ENCODE measurements at places on chromosomes 3 and 15.

- peak; percentile 85 for DNase-seq
Observed at GRCh38 chr3:32177702-32178198, 60.7 kb upstream of the CMTM8 start.

DNA sequence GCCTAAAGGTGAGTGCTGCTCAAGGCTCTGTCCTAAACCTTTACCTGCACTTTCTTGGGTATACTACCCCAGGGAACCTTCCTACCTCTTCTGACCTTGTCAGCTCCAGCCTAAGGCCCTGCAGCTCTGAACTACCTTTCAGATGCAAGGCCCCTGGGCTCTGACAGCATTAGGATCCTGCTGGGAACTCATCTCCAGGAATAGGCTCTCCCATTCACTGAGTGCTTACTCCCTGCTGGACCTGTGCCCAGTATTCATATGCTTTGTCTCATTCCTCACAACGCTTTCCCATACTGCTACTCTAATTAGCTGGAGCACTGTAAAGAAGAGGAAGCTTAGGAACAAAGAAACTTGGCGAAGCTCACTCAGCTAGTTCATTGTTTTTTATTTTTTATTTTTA lies 53.8 kb upstream of the RAB6B start:
- peak; percentile 20 for DNase-seq

GRCh38 chr3:21790466-21790865 lies 39.5 kb upstream of the ZNF385D start:
- DNase-seq, result no peak

DNA sequence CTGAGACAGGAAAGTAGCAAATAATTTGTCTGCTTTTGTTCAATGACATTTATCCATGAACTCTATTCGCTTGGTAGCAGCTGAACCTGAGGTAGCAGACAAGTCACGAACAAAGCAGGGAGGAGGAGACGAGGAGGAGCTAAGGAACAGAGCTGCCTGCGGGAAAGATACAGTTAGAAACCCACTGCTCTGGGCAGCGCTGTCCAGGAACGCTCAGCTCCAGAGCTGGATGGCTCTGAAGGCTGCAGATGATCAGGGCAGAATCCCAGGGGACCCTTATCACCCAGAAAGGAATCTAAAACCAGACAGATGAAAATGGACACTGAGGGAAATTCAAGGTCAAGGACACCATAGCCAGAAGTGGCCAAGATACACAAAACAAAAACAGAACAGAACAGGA lies 257.8 kb downstream of the CD47 start:
- no peak for DNase-seq

GRCh38 chr15:93866948-93867347 lies 364.4 kb upstream of the MCTP2 start:
- DNase-seq, result no peak

- no peak for DNase-seq
Observed at GRCh38 chr3:40546816-40547215, 22.1 kb downstream of the ZNF621 start.

DNA sequence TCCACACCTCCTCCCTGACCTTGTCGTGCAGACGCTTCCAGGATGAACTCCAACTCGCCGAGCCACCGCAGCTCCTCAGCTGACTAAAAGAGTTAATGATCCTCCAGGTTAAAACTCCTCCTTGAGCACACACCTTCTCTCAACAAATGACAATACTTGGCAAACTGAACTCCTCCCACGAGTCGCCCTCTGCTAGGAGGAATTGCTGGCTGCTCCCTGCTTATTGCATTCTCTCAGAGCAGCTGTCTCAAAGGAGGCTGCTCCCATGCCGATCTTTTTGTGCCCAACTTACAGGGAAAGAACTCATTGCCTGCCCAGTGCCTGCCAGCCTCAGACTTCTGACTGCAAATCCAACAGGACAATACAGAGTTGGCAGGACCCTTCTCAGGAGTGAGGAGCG lies at the start of gene ATP13A4:
TSS of gene ATP13A4 (minus strand) at position 85 of the 400 bp plus-strand sequence. CDS start 96 bp downstream, outside the sequence.
- DNase-seq, result peak; percentile 4

DNA sequence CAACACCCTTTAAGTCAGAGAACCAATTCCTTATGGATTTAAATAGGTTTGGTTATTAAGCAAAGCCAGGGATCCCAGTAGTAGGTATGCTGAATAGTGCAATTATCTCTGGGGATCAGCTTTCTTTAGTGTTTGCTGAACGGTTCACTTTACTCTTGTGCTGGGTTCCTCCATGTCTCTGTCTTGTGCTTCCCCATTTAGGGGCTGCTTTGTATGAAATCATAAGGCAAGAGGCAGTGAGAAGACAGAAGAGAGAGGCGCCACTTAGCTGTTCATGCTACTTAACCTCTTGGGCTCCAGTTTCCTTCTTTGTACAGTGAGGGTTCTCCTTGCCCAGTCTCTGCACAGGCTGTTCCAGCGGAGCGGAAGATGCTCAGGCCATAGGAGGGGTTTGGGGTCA lies 3.5 kb downstream of the ST6GAL1 start:
- no peak for DNase-seq

DNA sequence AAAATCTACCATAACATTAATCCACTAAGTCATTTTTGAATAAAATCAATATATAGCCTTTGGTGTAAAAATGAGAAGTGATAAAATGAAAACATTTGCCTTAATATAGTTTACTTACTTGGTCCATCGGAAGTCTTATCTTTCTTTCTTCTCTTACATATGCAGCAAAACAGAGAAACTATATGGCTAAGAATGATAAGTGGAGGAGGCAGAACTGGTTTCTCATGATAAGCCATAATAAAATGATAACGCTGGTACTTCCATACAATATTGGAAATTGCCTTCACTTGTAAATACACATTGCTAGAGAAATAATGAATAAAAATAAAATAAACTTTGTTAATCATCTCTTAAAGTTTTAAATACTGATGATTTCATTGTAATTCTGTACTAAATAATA lies 47.8 kb upstream of the USP50 start:
- no peak for DNase-seq

GRCh38 chr3:111801693-111802092 lies 57.4 kb upstream of the PHLDB2 start:
- DNase-seq, result no peak

DNA sequence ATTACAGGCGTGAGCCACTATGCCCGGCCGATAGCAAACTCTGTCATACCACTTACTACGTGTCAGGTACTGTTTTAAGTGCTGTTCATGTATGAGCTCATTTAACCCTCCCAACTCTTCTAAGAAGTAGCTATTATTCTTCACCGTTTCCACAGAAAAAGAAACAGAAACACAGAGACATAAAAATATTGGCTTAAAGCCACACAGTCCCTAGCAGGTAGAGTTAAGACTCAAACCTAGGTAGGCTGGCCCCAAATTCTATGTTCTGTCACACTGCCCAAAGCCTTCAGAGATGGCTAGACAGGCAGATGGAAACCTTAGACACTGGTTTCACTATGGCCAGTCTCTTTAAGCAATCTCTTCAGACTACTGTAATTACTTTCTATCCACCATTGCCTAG lies 149.8 kb upstream of the KCNMB2 start:
- DNase-seq, result no peak

DNA sequence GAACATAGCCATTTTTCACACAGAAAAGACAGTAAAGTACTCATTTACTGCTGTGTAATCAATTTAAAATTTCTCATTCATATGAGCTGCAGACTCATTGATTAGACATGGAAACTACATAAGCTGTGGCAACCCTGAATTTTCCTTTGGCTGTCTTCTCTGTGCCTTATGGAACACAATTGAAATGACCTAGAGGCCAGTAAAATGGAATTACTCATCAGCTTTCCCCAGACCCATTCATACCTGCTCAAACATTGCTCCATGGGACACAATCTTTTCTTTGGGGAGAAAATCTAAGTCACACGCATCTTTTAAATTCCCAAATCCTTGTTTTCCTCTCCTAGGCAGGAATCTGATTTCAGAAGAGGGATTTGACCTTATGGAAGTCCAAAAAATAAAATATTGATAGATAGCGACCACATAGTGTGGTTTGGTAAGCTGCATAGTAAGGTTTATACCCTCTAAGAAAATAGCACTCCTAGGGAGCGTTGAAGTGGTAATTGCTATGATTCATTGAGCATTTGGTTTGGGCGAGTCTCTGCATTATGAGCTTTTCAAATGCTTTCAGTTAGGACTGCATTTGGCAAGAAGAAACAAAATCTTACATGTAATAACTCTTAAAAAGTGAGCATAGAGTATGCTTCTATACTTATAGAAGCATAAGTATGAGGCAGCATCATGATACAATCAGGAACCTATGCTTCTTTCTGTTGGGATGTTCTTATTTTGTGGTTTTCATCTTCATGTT lies 243.4 kb upstream of the GADL1 start:
- DNase-seq, result no peak

GRCh38 chr15:70323111-70323851 lies 225.6 kb upstream of the TLE3 start:
- no peak for DNase-seq

DNA sequence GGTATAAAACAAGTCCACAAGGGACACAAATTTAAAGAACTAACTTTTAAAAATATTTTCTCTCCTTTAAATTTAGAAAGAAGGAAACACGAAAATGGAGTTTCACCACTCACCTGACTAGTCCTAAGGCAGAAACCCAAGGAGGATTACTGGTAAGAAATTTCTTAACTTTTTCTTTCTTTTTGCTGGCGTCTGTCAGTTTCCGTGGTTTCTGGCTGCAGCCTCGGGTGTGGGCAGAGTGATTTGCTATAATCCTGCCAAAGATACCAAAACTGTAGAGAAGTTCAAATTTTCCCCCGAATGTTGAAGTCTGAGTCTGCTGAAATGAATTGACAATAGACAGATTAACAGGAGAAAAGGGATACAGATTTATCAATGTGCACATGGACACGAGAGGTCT lies 843.6 kb upstream of the ALCAM start:
- no peak for DNase-seq

- no peak for DNase-seq
Observed at GRCh38 chr3:111907151-111907550, 48.1 kb downstream of the PHLDB2 start.

DNA sequence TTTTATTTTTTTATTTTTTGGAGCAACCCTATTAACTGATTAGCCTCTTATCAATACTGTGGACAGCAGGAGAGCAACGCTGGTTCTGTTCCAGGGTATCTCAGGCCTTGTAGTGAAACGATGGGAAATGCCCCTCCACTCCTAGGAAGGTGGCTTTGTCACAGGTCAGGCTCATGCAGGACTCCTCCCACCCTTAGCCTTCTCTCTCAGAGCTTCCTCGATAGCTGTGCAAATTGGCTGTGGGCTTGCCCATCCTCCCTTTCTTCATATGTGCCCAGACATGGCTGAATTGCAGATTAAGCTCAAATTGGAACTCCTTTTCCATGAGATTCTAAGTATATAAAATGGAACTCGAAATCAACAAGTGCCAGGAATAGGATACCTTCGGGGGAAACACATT lies 38.5 kb downstream of the TMEM41A start:
- no peak for DNase-seq

Measured in iPS DF 6.9 (cell line).